Right hindlimb (tissue), 1 donor: ENCODE measurements at places on chromosomes 7 and 10.
A peak's percentile ranks its signal among the peaks of the same experiment; 100 is the strongest.

DNA sequence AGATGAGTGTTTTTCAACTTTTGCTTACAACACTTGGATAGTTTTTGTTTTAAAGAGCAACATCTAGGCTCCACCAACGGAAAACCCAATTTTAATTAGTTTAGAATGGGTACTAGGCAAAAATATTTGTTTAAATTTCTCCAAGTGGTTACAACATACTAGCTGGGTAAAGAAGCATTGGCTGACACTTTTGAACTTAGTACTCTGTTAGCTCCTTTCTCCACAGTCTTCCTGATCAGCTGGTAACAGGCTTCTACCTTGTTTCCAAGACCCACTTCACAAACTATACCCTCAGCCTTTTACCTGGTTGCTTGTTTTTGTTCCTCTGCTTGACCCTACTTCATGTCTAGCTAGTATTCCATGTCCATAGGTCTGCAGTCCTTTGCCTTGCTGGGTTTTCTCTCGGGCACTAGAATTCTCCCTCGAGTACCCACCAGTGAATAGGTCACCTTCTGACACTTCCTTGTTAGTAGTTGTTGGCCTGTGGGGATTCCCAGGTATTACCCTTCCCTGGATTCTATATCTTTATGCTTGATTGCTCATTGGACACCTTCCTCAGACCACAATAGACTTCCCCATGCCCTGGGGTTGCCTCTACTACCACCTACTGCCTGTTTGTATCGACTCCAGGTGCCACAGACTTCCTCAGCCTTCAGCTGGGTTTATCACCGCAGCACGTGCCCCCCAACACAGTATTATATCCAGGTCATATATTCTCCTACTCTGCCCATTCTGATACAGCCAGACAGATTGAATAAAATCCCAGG is 42.0 kb downstream of the PRPS1L1 start:
- DNase-seq: no peak

DNA sequence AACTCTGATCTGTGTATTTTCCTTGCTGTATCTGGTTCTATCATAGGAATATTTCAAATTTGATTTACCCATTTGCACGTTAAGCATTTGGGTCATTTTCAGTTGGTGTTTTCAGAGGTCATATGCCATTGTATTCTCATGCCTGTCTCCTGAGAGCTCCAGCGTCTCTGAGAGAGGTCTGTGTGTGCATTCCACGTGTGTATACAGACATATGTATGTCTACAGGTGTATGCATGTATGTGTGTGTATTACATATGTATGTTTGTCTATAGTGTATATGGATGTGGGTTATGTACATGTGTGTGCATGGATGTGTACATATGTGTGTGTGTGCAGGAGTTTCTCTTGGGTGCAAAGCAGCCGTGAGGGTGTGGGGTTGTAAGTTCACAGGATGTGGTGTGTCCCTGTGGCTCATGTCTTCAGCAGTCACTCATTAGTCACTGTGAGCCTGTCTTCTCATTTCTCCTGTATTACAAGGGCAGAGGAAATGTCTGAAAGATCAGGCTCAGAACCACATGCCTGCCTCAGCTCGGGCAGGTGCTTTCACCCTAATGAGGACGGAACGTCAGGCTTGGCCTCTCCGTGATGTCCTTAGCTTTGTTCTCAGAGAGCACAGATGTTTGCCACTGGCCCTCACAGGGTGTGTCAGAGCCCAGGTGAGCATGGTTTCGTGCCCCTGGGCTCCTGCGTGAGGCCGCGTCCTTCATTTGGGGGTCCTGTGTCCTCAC is 101.6 kb downstream of the NKX6-2 start:
- no peak for DNase-seq

- peak; percentile 15 for DNase-seq
These were observed 511.0 kb downstream of the GFRA1 start for GRCh38 chr10:115762029-115762428.

GRCh38 chr7:131057015-131057793 is 270.5 kb upstream of the MKLN1 start:
- no peak for DNase-seq

- no peak for DNase-seq
These were observed 54.9 kb downstream of the KMT2E start for GRCh38 chr7:105068886-105069285.

DNA sequence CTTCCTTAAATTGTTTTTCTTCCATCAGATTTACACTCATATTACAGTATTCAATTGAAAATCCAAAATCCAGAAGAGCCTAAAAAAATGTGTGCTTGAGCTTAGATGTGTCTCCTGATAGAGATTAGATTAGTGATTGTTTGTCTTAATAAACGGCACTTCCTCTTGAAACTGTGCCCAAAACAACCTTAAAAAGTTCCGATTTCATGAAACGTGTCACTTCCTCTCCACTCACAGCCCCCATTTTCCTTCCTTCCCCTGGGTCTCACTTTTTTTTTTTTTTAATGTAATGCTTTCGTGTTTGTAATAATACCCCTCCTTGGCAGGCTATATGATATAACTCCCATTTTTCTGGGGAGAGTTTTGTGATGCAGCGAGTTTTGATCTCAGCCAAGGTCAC is 114.8 kb upstream of the ADO start:
- no peak for DNase-seq

DNA sequence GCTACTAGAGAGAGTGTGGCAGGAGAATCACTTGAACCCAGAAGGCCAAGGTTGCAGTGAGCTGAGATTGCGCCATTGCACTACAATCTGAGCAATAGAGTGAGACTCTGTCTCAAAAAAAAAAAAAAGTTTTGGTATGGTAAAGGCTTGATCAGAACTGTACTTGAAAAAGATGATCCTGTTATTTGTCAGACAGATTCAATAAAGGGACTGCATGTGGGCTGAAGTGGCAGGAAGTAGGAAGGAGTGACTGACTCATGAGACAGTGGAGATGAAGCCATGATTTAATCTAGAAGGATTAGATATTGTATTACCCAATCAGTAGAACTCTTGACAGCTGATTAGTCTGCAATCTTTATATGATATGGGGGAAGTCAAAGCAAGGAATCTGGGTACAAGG is 2.7 kb upstream of the TMEM254 start:
- no peak for DNase-seq

GRCh38 chr7:144784943-144785342 is 50.9 kb downstream of the TPK1 start:
- no peak for DNase-seq

GRCh38 chr10:70253878-70254765 is 20.9 kb upstream of the PPA1 start:
- DNase-seq: no peak

DNA sequence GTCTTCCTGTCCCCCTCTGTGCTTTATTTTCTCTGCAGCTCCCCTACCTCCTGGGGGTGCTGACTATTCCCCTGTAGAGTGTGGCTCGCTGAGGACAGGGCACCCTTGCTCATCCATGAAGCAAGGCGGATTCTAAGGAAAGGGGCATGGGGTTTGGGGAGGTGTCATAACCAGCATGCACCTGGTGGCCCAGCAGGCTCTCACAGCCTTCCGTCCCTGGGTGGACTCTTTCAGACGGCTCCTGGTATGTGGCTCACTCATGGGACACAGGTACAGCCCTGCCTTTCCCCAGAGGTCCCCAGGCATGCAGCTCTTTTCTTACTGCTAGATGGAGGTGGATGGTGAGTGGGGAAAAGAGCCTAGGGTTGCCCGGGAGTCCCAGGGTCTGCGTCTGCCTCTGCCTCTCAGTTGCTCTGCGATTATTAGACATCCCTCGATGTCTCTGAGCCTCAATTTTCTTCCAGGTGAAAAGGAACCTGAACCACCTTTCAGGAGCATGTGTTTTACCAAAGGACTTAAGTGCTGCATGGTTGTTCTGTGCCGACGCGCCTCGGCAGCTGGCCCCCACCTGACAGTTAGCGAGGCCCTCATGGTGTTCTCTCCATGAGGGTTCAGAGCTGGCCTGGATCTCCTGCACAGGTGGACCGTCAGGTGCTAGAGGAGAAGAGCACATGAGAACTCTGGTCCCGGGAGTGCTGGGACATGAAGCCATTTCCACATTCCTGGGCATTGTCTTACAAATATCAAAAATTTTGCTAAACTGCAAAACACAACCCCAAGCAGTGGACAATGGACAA is 172.5 kb upstream of the SHH start:
- DNase-seq: no peak

DNA sequence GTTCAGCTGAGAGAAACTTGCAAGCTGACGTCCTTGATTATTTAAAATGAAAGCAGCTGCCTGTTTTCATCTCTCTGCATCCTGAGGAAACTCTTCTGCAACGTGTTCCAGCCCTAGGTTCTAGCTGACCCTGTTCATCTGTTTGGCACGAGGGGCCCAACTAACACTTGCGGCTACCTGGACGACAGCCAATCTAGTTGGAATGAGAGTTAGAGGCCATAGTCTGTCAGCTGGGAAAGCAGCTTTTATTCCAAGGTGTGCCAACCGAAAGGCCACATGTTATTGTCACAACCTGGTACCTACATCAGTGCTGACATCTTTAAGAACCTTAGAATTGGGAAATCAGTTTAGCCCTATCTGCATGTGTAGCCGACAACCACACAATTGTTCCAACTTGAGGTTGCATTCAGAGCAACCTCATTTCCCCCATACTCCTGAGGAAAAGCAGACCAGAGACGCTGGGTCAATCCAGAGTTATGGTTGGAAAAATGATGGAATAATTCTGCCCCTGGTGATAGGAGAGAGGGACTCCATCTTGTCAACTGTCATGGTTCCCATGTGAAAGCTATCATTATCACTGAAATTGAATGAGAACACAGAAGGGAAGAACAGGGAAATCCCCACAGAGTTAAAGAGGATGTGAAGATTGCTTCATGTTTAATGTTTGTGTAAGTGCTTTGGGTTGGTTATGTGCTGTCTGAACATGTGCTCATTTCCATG is 121.6 kb downstream of the EGFR start:
- peak; percentile 48 for DNase-seq

DNA sequence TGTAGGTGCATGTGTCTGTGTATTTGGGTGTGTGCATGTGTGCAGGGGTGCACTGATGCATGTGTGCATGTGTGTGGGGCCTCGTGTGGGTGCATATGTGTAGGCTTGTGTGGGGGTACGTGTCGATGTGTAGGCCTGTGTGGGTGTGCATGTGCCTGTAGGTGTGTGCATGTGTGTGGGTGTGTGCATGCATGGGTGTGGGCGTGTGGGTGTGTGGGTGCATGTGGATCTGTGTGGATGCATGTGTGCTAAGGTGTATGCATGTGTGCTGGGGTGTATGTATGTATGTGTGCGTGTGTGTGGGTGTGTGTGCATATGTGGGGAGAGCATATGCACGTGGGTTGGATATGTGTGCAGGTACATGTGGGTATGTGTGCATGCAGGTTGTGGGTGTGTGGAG is 73.2 kb downstream of the NKX6-2 start:
- no peak for DNase-seq

DNA sequence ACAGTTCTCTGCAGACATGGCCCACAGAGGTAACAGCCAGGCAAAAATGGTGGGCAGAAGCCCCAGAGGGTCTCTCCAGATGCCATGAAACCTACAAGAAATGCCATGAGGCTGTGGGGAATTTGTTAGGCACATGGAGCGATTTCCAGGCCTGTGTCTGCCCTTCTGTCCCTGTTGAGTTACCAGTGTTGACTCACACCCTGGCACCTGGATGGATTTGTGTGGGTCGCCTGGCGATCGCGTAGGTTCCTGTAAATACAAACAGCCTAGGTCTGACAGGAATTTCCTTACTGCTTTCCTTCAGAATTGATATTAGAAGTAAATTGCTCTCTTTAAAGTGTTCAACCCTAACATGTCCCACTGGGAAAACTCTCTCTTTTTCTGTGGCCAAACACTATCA is 164.9 kb upstream of the EEPD1 start:
- no peak for DNase-seq

DNA sequence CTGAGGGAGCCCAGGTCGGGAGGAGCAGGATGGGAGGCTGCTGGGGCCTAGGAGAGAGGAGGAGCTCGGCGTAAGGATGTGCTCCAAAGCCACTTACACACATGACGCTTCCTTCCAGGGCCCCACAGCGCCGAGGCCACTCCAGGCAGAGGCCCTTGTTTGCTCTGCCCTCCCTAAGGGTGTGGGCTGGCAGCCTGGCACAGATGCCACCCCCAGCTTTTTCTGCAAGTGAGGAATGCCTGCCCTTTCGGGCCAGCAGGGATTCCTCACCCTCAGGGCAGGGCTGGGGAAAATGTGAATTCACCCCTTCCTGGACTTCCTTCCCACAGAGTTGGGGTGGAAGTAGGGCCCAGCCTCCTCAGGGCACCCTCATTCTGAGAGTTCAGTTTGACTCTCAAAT is 5.6 kb upstream of the AQP1 start:
- no peak for DNase-seq

- DNase-seq: no peak
These were observed 142.1 kb downstream of the HGF start for GRCh38 chr7:81627536-81628287.

DNA sequence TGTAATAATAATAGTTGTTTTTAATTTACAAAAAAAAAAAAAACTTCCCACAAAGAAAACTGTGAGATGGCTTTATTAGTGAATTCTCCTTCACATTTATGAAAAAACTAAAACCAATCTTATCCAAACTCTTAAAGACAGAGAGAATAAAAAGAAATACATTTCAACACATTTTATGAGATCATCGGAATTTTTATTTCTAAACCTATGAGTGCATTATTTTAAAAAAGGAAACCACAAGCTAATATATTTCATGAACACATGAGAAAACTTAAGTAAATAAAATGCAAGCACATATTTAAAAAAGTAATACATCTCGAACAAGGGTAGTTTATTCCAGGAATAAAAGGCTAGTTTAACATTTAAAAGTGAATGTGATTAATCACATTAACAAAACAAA is 31.5 kb downstream of the C7orf25 start:
- no peak for DNase-seq
